ENCODE measurements at places on chromosomes 7 and 10.

GRCh38 chr7:85412912-85413311 lies 226.1 kb upstream of the SEMA3D start:
- no peaks in the 10 kb centered on the region for H3K36me3 ChIP-seq
- DNase-seq = no peak
- H3K27ac ChIP-seq = no peak overlapping the region

DNA sequence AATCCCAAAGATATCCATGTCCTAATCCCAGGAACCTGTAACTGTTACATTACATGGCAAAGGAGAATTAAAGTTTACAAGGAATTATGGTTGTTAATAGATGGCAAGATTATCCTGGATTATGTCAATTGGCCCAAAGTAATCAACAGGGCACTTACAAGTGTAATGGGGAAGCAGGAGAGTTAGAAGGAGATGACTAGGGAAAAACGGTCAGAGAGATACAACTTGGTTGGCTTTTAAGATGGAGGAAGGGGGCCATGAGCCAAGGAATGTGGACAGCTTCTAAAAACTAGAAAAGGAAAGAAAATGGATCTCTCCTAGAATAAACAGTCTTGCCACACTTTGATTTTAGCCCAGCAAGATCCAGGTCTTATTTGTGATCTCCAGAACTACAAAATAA lies 3.3 kb downstream of the JMJD1C start:
- no peak overlapping the region for H3K27ac ChIP-seq
- H3K36me3 ChIP-seq = peaks cover 1% of the 10 kb centered on the region
- peaks cover 20% of the 10 kb centered on the region for H3K27me3 ChIP-seq
- H3K4me1 ChIP-seq = peaks cover 21% of the 10 kb centered on the region
- DNase-seq = no peak

DNA sequence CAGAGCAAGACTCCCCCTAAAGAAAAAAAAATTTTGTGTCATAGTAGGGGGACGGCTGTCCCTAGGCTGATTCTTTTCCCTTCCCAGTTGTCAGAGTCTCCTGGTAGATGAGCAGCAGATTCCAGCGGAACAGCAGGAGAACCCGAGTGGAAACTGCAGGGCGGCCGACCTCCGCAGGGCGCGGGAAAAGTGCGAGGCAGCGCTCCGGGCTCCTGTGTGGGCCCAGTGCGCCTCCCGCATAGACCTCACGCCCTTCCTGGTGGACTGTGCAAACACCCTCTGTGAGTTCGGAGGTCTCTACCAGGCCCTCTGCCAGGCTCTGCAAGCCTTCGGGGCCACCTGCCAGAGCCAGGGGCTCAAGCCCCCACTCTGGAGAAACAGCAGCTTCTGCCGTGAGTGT lies 46.0 kb downstream of the ZAN start:
- H3K4me3 ChIP-seq = no peak overlapping the region
- peaks cover 5% of the 10 kb centered on the region for H3K27me3 ChIP-seq
- no peak overlapping the region for H3K27ac ChIP-seq
- DNase-seq = no peak
- H3K4me1 ChIP-seq = no peaks in the 10 kb centered on the region

- no peak overlapping the region for H3K4me3 ChIP-seq
- no peaks in the 10 kb centered on the region for H3K27me3 ChIP-seq
Measured at GRCh38 chr10:125756196-125756595, 19.4 kb downstream of the MMP21 start.

DNA sequence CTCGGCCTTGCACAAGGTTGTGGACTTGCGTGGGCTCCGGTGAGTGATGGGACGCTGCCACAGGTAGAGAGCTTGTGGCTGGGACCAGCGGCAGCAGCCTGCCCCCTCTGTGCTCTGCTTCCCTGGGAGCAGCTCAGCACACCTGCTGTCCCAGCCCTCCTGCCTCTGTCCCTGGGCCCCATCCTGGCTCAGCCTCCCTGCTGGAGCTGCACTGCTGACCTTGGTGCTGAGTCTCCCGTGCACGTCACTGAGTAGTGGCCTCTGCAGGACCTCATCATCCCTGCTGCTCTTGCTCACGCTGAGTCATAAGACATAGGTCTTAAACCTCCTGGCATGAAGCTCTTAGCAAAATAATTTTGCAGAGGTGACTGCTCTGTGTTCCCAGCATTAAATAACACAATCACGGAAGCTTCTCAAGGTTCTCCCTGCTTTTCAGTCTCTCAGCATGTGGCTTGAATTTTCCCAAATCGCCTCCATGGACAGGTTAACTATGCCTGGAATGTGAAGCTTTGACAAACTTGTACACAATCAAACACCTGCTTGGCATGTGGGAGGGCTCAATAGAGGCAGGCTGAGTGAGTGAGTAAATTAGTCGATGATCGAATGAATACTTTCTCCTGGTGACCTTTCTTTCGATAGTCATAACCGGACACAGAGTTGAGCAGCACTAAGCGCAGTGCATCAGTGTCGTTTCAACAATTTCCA lies 63.8 kb upstream of the NPS start:
- no peaks in the 10 kb centered on the region for H3K27me3 ChIP-seq
- H3K27ac ChIP-seq = no peak overlapping the region
- no peak overlapping the region for H3K4me3 ChIP-seq
- DNase-seq = no peak

DNA sequence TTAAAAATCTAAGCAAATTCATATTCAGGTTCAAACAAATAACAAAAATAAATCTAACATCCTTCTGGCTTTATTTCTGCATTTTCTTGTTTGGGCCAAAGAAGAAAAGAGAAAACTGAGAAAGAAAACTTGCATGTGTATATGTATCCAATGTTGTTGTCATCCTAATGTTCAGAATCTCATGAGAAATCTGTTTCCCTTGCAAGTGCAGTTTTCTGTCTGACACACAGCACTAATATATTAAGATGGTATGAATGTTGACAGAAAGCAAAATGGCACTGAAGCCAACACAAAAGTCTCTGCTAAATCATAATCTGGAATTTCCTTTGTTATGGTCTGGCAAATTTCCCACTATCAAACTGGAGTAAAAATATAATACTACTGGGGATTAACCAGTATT lies 235.9 kb downstream of the HGF start:
- DNase-seq = no peak
- H3K4me1 ChIP-seq = no peaks in the 10 kb centered on the region
- H3K27ac ChIP-seq = no peak overlapping the region
- H3K36me3 ChIP-seq = no peaks in the 10 kb centered on the region

- peak overlapping the region; percentile 88 for H3K4me3 ChIP-seq
- peaks cover 24% of the 10 kb centered on the region for H3K4me1 ChIP-seq
- peak overlapping the region; percentile 97 for H3K27ac ChIP-seq
- peaks cover 6% of the 10 kb centered on the region for H3K27me3 ChIP-seq
- no peak for DNase-seq
Measured at GRCh38 chr7:142636751-142637150, 112.5 kb upstream of the PRSS1 start.

- DNase-seq = no peak
- H3K4me3 ChIP-seq = no peak overlapping the region
- no peaks in the 10 kb centered on the region for H3K36me3 ChIP-seq
- no peak overlapping the region for H3K27ac ChIP-seq
- H3K4me1 ChIP-seq = peaks cover 17% of the 10 kb centered on the region
- peaks cover 19% of the 10 kb centered on the region for H3K27me3 ChIP-seq
Measured at GRCh38 chr10:85602306-85602705, 764.3 kb downstream of the GRID1 start.

DNA sequence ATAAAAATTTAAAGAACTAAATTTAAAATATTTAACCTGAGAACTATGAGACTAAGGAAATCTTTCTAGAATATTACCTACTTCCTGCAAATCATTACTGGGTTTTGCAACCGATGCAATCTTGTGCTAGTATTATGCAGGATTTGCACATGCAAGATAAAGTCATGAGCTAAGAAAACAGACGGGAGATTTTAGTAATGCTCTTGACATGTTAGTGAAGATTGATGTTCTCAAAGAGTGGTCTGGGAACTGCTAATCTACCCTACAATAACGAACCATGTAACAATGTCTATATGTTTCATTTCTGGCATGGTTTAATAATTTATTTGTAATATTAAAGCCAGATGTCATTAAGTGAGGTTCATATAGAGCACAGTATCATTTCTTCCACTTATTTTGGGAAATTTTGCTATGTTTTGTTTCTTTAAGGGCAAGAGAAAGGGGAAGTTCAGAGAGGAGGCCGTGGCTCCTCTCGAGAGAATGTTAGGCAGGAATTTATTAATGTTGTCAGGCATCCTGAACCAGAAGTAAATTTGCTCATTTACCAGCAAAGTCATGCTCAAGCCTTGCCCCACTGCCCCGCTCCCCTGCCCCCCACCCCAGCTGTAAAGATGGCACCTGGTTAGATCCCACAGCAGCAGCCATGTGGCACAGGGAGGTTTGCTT lies 22.8 kb downstream of the LRRC17 start:
- H3K4me3 ChIP-seq = no peak overlapping the region
- H3K4me1 ChIP-seq = no peaks in the 10 kb centered on the region
- H3K36me3 ChIP-seq = no peaks in the 10 kb centered on the region
- DNase-seq = no peak

- no peaks in the 10 kb centered on the region for H3K36me3 ChIP-seq
- no peak for DNase-seq
- peaks cover 4% of the 10 kb centered on the region for H3K4me1 ChIP-seq
- H3K27me3 ChIP-seq = peaks cover 2% of the 10 kb centered on the region
Measured at GRCh38 chr10:47046321-47047126, 135.3 kb downstream of the PTPN20 start.

All from activated T-helper 1 cell treated with anti-CD3 and anti-CD28 coated beads, Interleukin-12 subunit alpha, Interleukin-12 subunit beta, Interleukin-2, Interleukin-4 antibody, amounts not matched to agents 30 ng/mL and 10 ng/mL and 1 ng/mL, durations not matched to agents 14 hours and 24 hours and 36 hours (primary cell).